ENCODE measurements at places on chromosomes 16 and 17.

DNA sequence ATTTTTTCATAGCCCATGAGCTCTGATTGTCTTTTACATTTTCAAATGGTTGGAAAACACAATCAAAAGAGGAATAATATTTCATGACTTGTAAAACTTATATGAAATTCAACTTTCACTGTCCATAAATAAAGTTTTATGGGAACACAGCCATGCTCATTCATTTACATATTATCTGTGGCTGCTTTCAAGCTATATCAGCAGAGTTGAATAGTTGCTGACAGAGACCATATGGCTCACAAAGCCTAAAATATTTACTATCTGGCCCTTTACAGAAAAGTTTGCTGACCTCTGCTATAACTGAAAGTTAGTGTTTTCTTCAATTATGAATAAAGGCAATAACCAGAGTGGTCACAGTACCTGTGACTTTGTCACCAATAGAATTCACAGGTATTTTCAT is 128.2 kb upstream of the GNAO1 start:
- no peak for DNase-seq

GRCh38 chr17:50356892-50357510 is 11.1 kb downstream of the XYLT2 start:
- DNase-seq, result no peak

- no peak for DNase-seq
Measured at GRCh38 chr17:82316651-82317393, 586 bp downstream of the CD7 start.

DNA sequence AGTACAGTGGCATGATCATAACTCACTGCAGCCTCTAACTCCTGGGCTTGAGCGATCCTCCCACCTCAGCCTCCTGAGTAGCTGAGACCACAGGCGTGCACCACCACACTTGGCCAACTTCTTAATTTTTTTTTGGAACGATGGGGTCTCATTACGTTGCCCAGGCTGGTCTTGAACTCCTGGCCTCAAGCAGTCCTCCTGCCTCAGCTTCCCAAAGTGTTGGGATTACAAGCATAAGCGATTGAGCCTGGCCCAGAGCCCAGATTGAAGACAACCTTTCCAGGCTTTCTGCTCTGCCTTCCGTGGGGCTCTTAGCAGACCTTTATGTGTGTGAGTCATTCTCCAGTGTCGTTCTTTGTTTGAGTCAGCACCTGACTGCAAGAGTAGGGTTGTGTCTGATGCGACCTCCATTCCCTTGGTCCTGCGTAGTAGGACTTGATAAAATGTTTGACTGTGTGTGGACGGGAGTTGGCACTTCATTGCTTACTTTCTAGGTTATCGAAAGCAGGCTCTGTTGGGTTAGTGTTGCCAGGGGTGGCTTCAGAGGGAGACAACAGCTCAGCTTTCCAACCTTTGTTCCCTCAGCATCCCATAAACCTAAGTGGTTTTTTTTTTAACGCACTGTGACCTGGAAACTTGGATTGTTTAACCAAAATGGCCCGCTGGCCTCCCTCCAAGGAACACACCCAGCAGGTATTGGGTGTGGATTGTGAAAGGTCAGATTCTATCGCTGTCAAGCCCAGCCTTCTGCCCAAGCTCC is 26.4 kb downstream of the EEF2K start:
- no peak for DNase-seq

DNA sequence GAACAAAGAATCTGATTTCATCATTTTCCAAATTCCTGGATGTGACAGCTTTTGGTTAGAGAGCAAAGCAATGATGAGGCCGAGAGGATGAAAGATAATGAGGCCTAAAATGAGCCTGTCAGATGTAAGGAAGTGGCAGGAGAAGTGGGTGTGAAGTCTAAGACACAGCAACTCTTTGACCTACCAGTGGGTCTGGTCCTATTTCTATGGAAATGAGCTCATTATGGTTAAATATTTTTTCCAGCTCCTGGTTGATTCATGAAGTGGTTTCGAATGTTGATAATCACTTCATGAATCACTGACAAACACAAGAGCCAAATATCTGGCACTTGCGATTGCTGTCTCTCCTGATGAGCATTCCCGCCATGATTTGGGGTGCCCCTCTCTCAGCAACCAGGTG is 273.3 kb upstream of the CDH5 start:
- no peak for DNase-seq

DNA sequence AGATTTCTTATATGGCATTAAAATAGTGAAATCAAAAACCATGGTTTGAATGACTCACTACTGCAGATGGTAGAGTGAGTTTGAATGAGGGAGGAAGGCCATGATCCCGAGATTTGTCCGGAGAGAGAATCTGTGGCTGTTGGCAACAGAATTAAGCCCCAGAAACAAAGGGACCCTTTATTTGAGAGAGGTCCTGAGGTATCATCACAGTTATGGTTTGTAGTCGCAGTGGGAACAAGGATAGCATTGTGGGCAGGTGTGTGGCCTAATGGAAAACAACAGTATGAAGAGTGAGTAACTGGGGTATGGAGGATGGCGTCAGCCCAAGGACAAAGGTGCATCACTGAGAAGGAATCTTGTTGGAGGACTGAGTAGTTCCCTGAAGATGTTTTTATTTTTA is 8.5 kb upstream of the ZFP3 start:
- no peak for DNase-seq

DNA sequence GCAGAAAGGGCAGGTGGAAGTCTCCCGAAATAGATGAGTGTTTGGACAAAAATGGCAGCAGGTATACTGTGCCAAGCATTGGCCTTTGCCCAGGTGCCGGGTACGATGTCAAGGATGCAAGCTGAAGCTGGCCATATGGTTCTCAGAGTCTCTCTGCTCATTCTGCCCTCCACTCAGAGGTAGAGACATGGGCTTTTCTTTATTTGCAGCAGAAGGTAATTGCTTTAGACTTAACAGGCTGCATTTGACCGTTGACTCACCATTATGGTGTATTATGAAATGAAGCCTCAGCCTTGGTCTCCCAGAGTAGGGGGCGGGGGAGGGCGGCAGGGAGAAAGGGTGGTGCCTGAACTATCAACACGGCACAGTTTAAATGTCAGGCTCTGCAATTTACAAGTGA is 969.1 kb upstream of the EEF2KMT start:
- DNase-seq, result no peak

GRCh38 chr17:73643001-73643851 is 1.0 kb downstream of the SDK2 start:
- DNase-seq, result no peak

DNA sequence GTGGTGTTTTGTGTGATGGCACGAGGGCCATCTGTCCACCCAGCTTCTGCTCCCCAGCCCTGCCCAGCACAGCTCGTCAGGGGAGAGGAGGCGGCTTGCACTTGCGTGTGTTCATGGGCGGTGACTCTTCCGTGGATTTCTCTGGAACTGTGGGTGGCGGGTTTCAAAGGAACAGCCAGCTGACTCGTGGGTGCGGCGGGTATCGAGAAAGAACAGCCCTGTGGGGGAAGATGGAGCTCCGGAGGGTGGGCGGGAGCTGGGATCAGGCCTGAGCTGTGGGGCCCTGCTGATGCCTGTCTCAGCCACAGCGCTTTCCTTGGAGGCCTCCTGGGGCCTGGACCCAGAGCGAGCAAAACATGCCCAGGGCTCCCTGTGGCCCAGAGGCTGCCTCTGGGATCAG is 13.2 kb downstream of the NAGPA start:
- DNase-seq, result no peak

- no peak for DNase-seq
Measured at GRCh38 chr16:75745823-75746222, 19.5 kb upstream of the CPHXL start.

- DNase-seq, result no peak
Measured at GRCh38 chr17:37488607-37489196, 989 bp upstream of the DUSP14 start.

DNA sequence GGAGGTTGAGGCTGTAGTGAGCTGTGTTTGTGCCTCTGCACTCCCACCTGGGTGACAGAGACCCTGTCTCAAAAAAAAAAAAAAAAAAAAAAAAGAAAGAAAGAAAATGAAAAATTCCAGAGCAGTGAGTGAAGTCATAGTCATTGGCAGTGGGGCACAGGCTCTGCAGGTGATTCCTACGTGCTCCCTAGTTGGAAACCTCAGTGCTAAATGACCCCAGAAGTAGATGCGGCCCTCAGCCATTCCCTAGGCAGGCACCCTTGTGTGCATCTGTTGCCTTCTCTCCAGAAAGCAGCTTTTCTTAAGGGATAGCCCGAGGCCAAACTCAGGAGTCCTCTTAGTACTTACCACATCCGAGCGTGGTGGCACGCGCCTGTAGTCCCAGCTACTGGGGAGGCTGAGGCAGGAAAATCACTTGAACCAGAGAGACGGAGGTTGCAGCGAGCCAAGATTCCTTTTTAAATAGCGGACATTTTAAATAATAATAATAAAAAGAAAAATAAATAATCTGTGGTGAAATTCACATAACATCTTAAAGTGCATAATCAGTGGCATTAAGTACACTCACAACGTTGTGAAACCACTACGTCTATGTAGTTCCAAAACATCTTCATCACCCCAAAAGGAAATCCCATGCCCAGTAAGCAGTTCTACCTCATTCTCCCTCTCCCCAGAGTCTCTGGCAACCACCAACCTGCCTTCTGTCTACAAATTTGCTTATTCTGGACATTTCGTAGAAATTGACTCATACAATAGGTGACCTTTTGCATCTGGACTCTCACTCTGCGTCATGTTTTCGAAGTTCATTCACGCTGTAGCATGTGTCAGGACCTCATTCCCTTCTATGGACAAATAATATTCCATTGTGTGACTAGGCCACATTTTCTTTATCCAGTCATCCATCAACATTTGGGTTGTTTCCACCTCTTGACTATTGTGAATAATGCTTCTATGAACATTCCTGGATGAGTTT is 12.5 kb upstream of the SPHK1 start:
- no peak for DNase-seq

- no peak for DNase-seq
Measured at GRCh38 chr17:41810659-41811548, 845 bp downstream of the P3H4 start.

GRCh38 chr17:54932711-54933110 is 32.1 kb downstream of the TOM1L1 start:
- no peak for DNase-seq

GRCh38 chr17:77744066-77744988 is 214.2 kb upstream of the TNRC6C start:
- DNase-seq, result no peak

DNA sequence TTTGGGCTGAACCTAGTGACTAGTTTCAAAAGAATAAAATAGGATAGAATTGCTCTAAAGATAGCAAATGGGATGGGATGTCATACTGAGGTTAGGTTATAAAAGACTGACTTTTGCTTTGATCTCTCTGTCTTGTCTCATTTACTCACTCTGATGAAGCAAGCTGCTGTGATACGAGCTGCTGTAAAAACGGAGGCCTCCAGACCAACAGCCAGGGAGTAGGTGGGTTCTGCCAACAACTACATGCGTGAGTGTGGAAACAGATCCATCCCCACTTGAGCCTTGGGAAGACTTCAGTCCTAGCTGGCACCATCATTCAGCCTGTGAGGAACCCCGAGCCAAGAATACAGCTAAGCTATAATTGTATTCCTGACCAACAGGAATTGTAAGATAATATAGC is 373.9 kb upstream of the CA10 start:
- no peak for DNase-seq

GRCh38 chr16:72877374-72878028 is 170.4 kb downstream of the ZFHX3 start:
- no peak for DNase-seq

- no peak for DNase-seq
Measured at GRCh38 chr16:75340741-75341491, 89.5 kb upstream of the BCAR1 start.

DNA sequence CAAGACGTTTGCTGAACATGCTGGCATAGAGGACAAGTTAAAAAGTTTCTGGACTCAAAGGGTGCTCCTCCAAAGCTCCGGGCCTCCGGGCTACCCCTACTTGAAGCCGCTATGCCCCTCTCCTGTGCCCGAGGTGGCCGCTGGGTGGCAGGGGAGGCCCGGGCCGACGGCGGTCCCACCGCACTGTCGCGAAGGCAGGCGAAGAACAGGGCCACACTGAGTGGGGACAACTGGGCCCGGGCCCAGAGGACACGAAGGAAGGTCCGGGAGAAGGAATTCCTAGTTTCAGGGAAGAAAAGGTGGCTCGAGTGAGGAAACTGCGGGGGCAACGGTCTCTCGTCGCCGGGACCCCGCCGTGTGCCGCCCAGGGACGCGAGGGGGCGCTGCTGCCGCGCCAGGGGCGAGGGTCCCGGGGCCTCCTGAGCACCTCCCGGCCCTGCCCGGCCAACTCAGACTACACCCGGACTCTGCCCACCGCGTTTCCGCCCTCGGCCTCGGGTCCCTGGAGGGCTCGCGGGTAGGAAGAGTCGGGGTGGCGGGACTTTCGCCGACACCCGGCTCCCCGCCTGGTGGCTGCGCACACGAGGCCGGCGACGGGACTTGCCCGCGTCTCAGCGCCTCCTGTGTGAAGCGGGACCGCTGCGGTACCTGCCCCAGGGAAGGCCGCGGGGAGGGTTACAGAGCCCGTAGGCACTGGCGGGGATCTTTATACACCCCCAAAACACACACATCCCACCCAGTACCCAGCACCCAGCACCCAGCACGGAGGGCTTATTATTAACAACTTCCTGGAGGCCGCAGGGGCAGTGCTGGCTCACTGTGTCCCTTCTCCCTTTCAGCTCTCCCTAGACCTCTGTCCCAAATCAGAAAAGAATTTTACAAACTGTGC is 772 bp upstream of the CHCT1 start:
- DNase-seq, result no peak

- no peak for DNase-seq
Measured at GRCh38 chr16:50618238-50618918, 62.7 kb downstream of the SNX20 start.

Measured in SIG-M5 (cell line).